ENCODE measurements at places on chromosomes 11 and 22. TPM values are rescaled to one million over a fixed set of nuclear protein-coding genes. Genes with fewer than 3 reads are reported as not detected.

The NTM gene
- total RNA-seq = not detected

The ADORA2A gene
- total RNA-seq = 0.48 TPM

The OR52H1 gene
- not detected for total RNA-seq

The PTPMT1 gene
- total RNA-seq = 74.3 TPM

The NCAM1 gene
- total RNA-seq = not detected

All from A549 treated with GW870086 at 1 μM for 4 hours (cell line).